ENCODE measurements at places on chromosomes 7 and 10.

DNA sequence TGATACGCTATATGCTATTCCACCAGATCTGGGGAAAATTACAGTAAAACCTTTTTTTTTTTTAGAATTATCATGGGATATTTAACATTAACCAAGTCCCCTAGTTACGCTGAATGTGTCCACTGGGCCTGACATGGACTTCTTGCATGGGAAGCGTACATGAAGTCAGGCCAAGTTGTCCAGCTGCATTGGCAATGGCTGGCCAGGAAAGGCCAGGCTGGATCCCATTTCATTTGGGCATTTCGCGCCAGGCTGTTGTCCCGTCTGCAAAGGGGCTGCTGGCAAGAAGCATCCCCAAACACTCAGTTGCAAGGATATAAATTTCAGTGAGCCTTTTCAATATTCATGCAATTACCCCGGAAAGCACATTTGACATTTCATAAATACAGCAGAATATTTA lies 933.3 kb downstream of the GRID1 start:
- DNase-seq, result no peak

- DNase-seq, result no peak
Measured at GRCh38 chr10:52099026-52099600, 215.0 kb upstream of the DKK1 start.

- DNase-seq, result no peak
Measured at GRCh38 chr7:33932221-33932620, 26.9 kb downstream of the BMPER start.

DNA sequence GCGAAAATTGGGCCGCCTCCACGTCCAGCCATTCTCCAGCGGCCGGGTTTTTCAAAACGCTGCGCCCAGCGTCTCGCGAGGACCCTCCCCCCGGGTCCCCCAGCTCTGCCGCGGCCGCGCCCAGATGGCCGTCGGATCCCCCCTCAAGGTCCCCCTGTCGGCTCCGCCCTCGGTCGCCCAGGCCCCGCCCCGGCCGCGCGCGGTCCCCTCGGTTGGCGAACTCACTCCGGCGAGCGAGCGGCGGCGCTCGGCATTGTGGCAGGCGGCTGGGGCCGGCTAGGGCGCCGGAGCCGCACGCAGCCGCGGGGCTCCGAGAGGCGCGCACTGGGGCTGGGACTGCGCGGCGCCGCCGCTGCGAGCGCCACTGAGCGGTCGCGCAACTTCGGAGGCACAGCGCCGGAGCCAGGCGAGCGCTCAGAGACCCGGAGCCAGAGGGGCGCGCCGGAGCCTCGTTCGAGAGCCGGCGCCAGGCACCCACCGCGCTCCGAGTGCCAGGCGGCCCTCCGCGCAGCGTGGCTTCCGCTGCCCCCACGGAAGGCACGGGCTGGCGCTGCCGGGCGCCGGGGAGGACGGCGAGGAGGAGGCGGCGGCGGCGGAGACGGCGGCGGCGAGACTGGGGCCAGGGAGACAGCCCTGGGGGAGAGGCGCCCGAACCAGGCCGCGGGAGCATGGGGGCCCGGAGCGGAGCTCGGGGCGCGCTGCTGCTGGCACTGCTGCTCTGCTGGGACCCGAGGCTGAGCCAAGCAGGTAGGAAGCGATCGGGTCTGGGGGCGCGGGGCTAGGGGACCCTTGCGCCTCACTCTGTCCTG lies at the start of gene UNC5B:
Gene UNC5B (plus strand): TSS at position 253 of the 809 bp plus-strand sequence. CDS start 416 bp downstream, at position 669.
- DNase-seq, result peak; percentile 37

- no peak for DNase-seq
Measured at GRCh38 chr7:157037635-157038034, 27.2 kb upstream of the MNX1 start.

- DNase-seq, result no peak
Measured at GRCh38 chr7:47782792-47783191, 165.5 kb downstream of the PKD1L1 start.

GRCh38 chr7:134695321-134695860 lies 48.7 kb downstream of the BPGM start:
- no peak for DNase-seq

- no peak for DNase-seq
Measured at GRCh38 chr10:68095153-68095552, 14.1 kb upstream of the MYPN start.
